ENCODE measurements at places on chromosomes 1 and 21. TPM values are rescaled to one million over a fixed set of nuclear protein-coding genes. Genes with fewer than 3 reads are reported as not detected.

- no peak for DNase-seq
Measured at GRCh38 chr1:246792603-246793002, 68.4 kb downstream of the SCCPDH start.

- DNase-seq: no peak
Measured at GRCh38 chr1:2019571-2020309, 595 bp downstream of the GABRD start.

DNA sequence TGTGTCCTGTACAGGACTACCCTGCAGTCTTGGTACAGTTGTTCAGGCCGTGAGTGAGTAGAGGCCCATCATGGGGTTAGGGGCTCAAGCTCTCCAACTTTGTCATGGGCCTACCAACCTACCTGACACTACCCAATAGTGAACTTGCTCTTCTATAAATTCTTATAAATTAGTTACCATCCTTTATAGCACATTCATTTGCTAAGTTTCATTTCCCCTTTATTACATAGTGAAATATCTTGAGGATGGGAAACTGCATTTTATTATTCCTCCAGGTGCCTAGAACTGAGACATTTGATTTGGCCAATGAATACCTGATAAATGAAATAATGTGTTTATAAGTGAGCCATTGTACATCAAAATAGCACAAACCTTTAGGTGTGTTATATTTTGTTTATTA lies 9.1 kb upstream of the CTH start:
- DNase-seq: no peak

Gene NLRP3
- 1.7 TPM for total RNA-seq

DNA sequence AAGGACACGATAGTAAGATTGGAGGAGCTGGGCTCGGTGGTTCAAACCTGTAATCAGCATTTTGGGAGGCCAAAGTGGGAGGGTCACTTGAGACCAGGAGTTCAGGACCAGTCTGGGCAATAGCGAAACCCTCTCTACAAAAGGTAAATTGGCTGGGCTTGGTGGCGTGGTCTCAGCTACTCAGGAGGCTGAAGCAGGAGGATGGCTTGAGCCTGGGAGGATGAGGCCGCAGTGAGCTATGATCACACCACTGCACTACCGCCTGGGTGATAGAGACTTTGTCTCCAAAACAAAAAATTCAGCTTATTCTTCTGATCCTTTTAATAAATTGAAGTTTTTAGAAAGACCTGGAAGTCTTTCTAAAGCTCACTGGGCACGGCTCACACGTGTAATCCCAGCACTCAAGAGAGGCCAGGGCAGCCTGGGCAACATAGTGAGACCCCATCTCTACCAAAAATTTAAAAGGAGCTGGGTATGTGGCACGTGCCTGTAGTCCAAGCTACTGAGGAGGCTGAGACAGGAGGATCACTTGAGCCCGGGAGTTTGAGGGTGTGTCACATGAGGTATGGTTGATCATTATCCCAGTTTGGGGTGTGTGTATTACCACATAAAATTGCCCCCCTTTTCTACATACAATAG lies 15.3 kb downstream of the MASP2 start:
- DNase-seq: no peak

Gene CLCA1
- 0.14 TPM for total RNA-seq

DNA sequence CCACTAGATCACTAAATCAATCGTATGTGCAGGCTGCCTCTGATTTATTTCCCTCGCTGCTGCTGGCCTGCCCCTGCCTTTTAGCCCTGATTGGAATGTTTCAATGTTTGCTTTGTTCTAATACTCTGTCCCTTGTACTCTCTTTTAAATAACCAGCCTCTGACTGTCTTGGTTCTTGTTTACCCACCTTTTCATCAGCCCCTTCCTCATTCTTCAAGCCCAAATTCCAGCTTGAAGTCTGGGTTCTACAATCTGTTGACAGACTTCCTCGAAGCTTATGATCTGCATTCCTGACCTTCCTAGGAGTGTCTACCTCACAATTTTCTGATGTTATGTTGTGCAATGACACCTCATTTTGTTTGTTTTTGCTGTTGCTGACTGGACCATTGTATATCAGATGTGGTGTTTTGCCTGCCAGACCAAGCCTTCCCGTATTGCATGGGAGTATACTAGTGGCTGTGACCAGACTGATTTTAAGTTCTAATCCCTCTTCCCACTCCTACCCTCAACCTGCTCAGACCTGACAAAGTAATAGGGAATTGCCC lies 46.6 kb upstream of the APOBEC4 start:
- DNase-seq: no peak

DNA sequence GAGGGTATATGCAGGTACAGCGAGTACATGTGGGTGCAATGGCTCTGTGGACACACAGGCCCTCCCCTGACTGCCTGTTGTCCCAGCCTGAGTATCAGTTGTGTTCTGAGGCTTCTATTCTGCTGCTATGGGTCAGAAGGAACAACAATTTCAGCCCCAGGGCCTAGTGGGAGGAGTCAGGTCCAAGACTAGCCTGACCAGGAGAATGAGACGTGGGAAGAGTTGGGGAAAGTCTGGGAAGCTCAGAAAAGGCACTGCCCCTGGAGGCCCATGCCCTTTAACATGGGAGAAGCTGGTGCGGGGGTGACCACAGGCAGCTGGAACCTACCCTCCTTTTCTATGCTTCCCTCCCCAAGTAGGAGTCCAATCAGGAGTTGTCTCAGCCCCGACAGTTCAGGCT lies 7.7 kb downstream of the IGSF8 start:
- DNase-seq: no peak

GRCh38 chr1:219027146-219027673 lies 146.5 kb upstream of the LYPLAL1 start:
- no peak for DNase-seq

Gene CFHR1
- 1.3 TPM for total RNA-seq

- DNase-seq: no peak
Measured at GRCh38 chr1:208381481-208381880, 137.3 kb upstream of the PLXNA2 start.

GRCh38 chr1:202146279-202146678 lies 1.7 kb upstream of the ARL8A start:
- no peak for DNase-seq

DNA sequence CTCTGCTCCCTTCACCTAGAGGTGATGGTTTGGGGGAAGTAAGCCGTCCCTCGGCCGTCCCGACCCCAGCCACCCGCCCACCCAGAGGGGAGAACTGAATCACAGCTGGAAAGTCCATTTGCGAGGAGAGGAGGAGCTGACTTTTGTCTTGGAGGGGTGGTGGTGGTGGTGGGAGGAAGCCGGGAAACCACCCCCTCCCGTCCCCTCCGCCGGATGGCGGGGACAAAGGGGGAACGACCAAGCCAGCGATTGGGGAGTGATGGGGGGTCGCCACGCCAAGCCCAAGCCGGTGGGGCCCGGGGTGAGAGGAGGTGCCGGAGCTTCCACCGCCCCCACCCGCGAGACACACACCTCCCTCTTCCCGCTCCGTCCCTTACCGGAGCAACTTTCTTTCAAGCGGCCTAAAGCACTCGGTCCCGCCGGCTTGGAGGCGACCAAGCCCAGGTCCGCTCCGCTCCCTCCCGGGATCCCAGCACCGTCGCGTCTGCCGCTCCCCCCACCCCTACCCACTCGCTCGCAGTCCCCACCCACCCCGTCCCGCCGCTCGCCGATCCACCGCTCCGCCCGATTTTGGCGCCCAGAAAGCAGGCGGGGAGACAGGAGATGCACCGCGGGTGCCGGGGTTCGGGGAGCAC lies 540 bp downstream of the ARHGEF2 start:
- no peak for DNase-seq

DNA sequence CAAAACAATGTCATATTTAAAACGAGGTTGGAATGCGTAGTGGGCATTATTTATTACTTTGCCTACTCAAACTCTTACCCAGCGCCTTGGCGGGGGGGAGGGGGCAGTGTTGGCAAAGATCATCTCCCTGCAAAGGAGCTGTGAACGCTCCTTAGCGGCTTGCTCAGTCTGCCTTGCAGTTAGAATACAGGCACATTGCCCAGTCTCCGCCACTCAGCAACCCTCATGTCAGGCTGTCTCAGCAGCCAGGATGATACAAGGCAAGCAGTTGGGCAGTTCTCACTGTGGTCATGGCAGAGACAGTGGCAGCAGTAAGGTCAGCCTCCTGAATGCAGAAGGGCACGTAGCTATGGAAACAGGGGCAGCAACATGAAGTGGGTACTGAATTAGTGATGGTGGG lies 170.4 kb upstream of the KCNK2 start:
- no peak for DNase-seq

DNA sequence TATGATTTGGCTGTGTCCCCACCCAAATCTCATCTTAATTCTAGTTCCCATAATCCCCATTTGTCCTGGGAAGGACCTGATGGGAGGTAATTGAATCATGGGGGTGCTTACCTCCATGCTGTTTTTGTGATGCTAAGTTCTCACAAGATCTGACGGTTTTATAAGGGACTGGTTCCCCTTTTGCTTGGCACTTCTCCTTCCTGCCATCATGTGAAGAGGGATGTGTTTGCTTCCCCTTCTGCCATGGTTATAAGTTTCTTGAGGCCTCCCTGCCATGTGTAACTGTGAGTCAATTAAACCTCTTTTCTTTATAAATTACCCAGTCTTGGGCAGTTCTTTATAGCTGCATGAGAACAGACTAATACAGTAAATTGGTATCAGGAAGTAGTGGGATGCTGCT lies 114.1 kb downstream of the ZNF648 start:
- DNase-seq: no peak

- DNase-seq: no peak
Measured at GRCh38 chr1:50333595-50333974, 89.7 kb downstream of the DMRTA2 start.

Gene KHDRBS1
- 71.8 TPM for total RNA-seq

- no peak for DNase-seq
Measured at GRCh38 chr21:45043541-45044020, 30.8 kb upstream of the ADARB1 start.

- DNase-seq: peak; percentile 31
Measured at GRCh38 chr1:159790237-159790917, 9.6 kb downstream of the DUSP23 start.

DNA sequence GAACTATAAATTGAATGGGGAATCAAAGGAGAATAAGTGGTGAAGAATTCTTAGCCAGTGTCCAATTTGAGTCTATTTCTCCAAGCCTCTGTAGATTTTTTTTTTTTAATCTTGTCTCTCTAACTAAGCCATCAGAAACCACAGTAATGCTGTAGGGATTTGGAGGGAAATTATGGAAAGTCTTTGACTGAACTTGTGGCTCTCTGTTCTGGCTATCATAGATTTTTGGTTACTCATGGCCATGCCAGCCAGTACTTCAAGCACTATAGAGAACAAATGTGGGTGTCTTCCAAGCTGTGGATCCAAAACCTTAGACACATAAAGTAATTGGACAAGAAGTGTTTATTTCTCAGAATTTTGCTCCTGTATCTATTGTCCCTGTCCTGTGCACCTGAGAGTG lies 147.9 kb downstream of the LRRC40 start:
- no peak for DNase-seq

- no peak for DNase-seq
Measured at GRCh38 chr1:202710070-202711045, at the start of gene SYT2. Gene SYT2 (minus strand): TSS chr1:202710454. CDS start chr1:202605772, 104,682 bp downstream.

GRCh38 chr1:221961532-221962292 lies 219.8 kb upstream of the DUSP10 start:
- DNase-seq: no peak

DNA sequence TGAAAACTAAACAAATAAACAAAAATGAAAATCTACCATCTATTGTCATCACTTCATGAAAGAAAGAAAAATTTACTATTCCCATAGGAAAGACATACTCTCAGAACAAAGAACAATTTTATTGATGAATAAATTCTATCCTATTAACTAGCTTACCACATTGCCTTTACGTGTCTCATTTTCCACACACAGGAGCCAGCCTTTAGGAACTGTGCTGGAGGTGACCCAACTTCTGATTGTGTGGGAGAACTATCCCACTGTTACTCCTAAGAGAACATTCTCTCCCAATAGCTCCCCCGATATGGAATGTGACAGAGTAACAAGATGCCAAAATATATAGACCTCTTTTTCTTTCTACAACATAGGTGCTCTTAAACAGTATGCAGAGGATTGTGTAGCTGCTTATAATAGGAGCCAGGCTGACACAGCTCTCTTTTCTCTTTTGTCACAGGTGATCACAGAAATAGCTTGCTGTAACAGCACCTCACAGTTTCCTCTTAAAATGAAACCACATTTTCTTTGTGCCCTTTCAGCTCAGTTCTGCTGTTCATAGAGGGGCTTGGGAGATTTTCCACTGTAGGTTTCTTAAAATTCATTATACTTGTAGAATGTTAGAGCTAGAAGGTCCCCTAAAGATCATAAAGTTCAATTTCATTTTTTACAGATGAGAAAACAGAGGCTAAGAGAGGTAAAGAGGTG lies 35.5 kb downstream of the C21orf91 start:
- DNase-seq: no peak

GRCh38 chr1:28466226-28466778 lies 39.5 kb upstream of the RCC1 start:
- DNase-seq: no peak

GRCh38 chr1:36397083-36397377 lies 678 bp downstream of the LSM10 start:
- DNase-seq: no peak

Gene HSF2BP
- 0.80 TPM for total RNA-seq

- no peak for DNase-seq
Measured at GRCh38 chr1:156089704-156090103, 7.4 kb upstream of the MEX3A start.

DNA sequence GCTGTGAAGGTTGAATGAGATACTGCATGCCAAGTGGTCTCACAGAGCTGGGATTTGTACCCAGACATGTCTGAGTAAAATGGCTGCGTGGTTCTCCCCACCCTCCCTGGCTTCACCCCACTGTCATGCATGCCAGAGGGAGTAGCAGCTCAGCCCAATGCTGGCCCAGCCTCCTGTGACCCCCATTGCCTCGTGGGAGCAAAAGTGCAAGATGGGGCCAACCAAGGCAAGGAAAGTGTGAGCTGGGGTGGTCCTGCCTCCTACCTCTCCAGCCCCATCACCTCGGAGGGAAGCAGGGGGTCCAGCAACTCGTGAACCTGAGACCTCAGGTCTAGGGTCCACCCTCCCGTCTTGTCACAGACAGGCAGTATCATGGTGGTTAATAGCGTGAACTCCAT lies 209.8 kb upstream of the GRIK3 start:
- DNase-seq: no peak

- DNase-seq: no peak
Measured at GRCh38 chr21:31403596-31404333, 59.7 kb upstream of the TIAM1 start.

GRCh38 chr21:39430457-39430856 lies 15.1 kb downstream of the LCA5L start:
- DNase-seq: no peak

DNA sequence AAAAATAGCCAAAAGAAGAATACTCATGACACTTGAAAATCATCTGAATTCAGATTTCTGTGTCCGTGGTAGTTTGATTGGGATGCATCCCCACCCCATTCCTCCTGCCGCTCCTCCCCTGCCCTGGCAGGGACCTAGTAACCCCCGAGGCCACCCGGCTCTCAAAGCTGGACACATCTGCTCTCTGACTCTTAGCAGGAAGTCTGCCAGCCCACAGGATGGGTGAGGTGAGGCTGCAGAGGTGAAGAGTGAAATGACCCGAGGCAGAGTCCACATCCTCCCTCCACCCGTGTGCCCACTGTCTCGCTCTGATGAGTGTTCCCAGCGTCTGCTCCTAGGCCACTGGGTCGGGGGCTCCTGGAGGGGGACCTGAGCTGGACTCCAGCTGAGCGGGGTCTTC lies 308.5 kb upstream of the VAMP3 start:
- DNase-seq: no peak

- DNase-seq: no peak
Measured at GRCh38 chr1:77605246-77606026, 77.0 kb downstream of the ZZZ3 start.

- no peak for DNase-seq
Measured at GRCh38 chr1:168709405-168710363, 19.3 kb downstream of the DPT start.

Measured in thymus (tissue), 14 donors.